T-helper 22 cell (primary cell): ENCODE measurements at places on chromosomes 4 and X.

- no peak for DNase-seq
These were observed 4.1 kb downstream of the PRIMPOL start for GRCh38 chr4:184653650-184654049.

DNA sequence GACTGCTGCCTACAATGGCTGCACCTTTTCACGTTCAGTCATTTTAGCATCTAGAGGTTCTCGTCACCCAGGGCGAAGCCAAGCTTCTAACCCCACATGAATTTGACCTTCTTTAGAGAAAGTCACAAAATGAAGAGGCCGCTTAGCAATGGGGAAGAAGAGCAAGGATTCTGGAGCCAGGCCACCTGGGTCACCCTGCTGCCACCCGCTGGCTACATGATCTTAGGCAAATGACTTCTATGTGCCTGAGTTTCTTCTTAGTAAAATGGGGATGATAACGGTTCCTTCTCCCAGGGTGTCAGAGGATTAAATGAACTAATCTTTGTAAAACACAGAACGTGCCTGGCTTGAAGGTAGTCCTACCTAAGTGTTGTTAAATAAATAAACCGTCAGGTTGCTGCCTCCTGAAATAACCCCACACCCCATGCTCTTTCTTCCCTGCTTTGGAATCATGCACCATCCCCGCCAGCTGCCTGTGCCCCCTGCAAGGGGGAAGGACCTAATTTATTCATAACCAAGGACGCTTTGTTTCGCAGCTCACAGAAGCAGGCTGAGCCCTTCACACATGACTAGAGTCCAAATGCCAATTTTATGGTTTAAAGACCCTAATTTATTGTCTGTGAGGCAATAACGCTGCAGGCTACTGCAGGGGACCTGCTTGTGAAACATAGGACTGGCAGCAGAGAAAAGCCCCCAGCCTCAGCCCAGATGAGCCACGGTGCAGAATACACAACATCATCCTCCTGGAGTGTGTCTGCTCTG is 28.6 kb upstream of the NSG1 start:
- DNase-seq: no peak

DNA sequence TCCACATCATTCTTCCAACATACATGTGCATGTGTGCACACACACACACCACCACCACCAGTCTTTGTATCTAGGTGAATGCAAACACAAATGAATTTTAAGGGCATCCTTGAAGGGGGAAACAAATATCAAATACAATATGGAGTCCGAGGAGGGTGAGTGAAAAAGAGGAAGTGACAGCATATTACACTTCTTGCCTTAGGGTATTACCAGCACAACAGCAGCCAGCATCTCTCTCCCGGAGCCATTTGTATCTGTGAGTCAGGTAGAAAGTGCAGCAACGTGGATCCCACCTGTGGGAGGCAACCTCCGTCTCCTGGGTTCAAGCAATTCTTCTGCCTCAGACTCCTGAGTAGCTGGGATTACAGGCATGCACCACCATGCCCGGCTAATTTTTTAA is 483.2 kb downstream of the SMARCA1 start:
- no peak for DNase-seq

GRCh38 chrX:154355776-154356140 is 18.7 kb downstream of the FLNA start:
- no peak for DNase-seq

- peak; percentile 44 for DNase-seq
These were observed 3.4 kb downstream of the RHOH start for GRCh38 chr4:40199999-40200874.

DNA sequence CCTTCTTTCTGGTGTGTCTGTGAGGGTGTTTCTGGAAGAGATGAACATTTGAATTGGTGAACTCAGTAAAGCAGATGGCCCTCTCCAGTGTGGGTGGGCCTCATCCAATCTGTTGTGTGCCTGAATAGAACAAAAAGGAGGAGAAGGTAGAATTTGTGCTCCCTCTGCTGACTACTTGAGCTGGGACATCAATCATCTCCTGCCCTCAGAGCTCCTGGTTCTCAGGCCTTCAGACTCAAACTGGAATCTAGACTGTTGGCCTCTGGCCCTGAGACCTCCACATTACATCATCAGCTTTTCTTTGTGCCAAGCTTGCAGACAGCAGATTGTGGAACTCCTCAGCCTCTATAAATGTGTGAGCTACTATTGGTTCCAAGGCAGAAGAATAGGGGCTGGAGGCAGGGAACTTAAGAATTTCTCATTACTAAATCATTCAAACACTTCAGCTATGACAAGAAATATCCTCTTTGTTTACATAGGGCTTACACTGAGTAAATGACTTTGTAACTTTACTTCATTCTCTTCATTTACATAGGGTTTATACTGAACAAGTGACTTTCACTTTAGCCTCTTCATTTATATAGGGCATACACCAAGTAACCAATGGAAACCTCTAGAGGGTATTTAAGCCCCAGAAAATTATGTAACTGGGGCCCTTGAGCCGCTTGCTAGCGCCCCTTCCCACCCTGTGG is 86.9 kb upstream of the NWD2 start:
- no peak for DNase-seq

- no peak for DNase-seq
These were observed 8.7 kb upstream of the PPP3CA start for GRCh38 chr4:101355767-101356702.

DNA sequence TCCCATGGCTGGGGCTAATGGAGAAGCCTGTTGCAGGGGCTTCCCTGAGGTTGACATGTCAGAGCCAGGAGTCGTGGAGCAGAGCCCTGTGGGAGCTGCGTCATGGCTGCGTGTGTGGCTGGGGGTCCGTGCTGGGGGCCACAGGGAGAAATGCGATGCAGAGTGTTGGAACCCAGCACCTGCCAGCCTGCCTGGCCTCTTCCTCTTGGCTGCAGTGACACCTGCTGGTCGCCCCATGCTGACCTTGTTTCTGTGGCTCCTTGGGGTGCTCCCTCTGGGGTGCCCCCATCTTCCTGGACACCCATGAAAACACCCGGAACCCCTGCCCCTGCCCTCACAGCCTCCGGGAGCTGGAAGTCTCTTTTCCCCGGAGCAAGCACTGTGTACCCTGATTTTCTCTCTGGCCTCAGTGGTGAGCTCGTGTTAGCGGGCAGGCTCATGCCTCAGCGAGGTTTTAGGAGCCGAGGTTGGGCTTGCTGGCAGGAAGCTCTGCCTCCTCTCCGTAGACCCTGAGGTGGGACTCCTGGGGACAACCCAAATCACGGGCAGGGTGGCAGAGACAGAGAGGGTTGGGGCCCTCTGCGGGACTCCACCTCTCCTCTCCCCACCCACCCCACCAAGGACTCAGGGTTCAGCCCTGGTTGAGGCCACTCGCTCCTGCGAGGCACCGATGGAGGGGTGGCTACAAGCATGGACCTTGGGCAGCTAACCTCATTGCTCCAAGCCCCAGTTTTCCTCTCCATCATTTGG is 103.7 kb downstream of the SORCS2 start:
- DNase-seq: no peak

DNA sequence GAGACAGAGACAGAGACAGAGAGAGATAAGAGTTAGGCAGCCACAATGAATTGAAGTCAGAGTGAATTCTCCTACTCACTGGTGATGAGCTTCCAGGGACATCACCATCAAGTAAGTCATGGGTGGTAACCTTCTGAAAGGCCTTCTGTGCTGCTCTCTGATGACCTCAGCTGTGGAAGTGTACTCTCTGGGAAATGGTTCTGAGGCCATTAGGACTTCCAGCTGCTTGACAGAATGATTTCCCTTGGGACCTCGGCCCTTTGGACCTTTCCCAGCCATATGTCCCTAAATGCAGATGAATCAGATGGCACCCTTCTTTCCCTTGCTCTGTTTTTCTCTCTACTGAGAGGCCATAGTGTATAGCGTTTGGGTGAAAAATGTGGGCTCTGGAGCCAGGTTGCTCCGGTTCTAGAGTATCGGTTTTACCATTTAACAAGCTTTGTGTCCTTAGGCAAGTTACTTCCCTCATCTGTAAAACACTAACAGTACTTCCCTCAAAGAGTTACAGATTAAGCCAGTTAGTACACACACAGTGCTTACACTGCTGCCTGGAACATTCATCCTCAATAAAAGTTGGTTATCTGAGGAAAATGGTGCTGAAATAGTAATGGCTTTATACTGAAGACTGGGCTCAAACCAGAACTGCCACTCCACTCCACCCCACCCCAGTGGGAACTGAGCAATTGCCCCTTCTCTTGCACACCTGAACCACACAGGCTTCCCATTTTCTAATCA is 7.6 kb downstream of the SEPTIN11 start:
- no peak for DNase-seq

GRCh38 chr4:152529880-152530279 is 6.0 kb downstream of the FBXW7 start:
- no peak for DNase-seq

DNA sequence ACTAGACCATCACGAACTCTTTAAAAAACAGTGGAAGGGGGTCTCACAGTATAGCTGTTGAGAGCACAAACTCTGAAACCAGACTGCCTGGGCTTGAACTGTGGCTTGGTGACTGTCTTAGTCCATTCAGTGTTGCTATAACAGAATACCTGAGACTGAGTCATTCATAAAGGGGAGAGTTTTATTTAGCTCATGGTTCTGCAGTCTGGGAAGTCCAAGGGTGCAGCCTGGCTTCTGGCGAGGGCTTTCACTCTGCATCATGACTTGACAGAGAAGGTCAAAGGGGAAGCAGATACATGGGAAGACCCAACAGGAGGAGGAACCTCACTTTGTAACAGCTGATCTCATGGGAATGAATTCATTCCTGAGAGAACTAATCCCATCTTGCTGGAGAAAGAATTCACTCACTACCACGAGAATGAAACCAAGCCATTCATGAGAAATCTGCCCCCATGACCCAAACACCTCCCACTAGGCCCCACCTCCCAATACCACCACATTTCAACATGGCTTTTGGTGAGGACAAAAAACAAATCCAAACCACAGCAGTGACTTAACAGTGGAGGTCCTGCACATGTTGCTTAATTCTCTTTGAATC is 116.7 kb upstream of the STOX2 start:
- DNase-seq: no peak

DNA sequence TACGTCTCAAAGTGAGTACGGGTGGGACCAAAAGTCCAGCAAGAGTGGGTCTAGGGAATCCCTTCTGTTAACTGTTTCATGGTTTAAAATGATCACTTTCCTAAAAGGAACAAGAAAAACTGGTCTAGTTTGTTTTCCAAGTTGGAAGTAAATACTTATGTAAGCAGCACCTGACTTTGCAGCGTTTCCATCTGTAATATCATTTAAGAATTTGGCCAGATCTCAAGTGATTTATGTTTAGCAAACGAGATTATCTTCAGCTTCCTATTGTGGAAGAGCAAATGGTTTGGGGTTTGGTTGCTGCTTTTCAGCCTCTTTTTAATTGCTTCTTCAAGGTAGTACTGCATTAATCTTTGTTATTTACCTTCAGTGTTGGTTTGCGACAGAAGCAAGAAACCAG is 50.4 kb downstream of the FHIP1A start:
- DNase-seq: no peak

DNA sequence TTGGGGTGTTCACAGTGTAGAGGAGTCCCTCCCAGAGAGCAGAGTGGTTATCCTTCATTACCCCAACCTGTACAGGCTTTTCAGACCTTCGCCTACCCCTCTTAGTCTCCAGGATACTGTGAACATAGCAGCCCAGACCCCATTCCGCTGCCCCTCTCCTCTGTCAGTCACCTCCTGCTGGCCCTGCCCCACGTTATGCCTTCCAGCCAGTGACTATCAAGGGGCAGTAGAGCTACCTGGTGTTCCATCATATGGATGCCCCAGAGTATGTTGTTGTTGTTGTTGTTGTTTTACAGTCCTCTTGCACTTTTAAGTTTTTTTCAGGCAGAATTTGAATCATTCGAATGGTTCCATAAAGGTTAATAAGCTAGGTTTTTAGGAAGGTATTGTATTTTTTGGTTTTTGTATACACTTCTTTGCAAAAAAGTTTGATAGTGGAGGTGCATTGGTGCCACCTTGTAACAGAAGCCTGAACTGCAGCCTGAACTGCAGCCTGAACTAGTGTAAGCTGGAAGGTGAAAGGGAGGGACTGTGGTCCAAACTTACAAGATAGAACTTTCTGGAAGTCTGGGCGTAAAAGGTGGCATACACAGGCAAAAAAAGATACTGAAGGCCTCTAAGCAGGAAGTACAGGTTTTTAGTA is 101.4 kb upstream of the RAB40AL start:
- DNase-seq: no peak

GRCh38 chr4:91961504-91961903 is 342.3 kb upstream of the GRID2 start:
- no peak for DNase-seq

DNA sequence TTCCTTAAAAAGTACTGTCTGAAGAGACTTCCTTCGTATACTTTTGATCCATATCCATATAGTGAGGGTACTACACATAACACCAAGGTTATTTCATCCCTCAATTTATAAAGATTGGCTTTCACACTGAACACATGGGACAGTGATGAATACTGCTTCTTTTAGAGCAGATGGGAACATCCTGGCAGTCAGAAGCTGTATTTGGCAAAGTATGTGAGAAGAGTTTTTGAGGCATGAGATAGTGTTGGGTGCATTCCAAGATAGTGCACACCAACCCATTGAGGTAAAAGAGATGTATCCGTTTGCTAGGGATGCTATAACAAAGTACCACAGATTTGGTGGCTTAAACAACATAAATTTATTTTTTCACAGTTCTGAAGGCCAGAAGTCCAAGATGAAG is 141.1 kb downstream of the MOSPD2 start:
- DNase-seq: no peak

- DNase-seq: no peak
These were observed 77.6 kb downstream of the FBXL5 start for GRCh38 chr4:15577508-15577907.

- DNase-seq: no peak
These were observed 118.0 kb upstream of the WDFY3 start for GRCh38 chr4:85084371-85085094.

DNA sequence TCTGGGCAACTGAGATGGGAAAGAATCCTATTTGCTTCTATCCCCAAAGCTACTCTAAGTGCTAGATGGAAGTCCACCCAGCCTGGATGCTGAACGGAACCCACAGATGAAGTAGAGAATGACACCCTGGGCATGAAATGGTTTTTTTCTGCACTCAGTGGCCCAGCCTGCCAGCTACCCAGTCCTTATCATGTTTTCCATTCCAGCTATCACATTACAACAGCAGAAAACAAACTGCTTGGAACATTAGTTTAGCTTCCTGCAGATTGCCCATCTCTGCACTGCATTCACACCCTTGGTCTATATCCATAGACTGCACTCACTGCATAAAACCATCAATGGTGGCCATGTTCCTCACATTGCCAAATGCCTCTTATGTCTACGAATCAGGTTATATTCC is 79.1 kb downstream of the NYX start:
- no peak for DNase-seq

DNA sequence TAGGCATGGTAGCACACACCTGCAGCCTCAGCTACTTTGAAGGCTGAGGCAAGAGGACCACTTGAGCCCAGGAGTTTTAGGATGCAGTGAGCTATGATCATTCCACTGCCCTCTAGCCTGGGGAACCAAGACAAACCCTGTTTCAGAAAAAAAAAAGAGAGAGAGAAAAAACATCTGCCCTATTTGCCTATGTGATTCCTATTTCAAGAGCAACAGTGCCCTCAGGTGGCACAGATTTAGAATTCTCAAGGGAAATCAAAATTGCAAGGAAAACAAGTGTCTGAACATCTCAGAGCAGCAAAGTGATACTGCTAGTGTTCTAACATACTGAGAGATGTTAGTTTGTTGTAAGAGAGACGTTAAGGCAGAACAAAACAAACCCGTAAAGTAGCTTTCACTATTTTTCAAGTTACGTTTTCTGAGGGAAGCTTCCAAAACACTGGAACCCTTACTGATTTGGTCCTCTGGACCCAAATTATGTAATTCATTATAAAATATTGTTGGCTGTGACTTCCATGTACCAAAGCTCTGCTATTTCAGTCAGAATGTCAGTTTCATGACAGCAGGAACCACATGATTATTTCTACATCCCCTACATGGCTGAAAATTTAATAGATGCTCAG is 7.9 kb downstream of the BDH2 start:
- DNase-seq: peak; percentile 12
